ENCODE measurements at places on chromosomes 1 and 21.

GRCh38 chr1:228313536-228314277, 92.9 kb downstream of the TRIM11 start:
- DNase-seq = no peak

GRCh38 chr1:60894741-60895140, 187.6 kb upstream of the NFIA start:
- no peak for DNase-seq

- no peak for DNase-seq
Measured at GRCh38 chr21:39161064-39161463, 22.2 kb downstream of the PSMG1 start.

GRCh38 chr1:6465461-6466005, 440 bp downstream of the TNFRSF25 start:
- no peak for DNase-seq

DNA sequence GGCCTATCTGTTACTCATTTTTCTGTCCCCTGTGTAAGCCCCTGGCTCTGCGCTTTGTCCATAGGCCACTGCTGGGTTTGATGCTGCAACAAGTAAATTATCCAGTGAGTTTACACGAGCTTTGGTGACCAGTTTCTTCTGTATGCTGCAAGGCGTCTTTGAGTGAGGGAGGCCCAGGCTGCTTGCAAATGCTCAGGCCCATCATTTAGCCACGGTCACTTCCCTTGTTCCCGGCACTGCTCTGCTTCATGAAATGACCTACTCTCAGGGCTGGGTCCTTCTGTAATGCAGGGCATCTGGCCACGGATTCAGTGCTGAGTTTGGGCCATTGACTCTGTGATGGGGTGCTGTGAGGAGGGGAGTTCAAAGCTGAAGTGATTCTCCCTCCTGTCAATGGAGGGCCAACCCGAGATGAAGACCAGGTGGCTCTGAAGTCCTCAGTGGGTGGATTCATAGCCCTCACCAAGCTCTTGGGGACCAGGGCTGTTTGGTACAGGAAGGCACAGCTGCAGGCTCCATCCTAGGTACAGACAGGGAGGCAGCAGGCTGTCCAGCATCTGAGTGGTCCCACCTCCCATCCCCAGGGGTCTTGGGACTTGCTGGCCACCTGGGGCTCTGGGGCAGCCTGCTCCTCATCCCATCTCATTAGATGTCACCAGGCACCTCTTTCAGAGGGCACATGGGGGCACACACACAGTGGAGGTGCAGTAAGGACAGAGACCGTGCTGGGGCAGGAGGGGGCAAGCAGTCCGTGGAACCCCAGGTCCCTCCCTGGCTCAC, 21.7 kb downstream of the LHX4 start:
- no peak for DNase-seq

DNA sequence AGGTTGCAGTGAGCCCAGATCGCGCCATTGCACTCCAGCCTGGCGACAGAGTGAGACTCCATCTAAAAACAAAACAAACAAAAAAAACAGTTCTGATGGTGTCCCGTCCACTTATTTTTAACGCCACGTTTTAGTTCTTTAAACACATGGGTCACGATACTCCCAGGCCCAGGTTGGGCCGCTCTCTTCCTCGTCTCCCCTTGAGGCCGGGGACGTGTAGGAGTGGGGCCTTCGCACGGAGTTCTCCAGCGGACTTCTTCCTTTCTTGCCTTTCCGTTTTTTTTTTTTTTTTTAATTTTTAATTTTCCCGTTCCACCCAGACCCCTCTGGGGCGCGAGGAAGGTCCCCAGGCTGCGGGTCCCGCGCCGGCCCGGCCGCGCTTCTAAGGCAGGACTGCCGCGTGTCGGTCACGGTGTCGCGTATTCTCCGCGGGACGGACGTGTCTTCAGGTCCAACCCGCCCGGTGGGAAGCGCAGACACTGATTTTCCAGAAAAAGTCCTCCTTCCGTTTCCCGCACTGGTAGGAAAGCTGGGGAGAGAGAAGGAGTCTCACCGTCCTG, 47.5 kb upstream of the SLC19A1 start:
- no peak for DNase-seq

DNA sequence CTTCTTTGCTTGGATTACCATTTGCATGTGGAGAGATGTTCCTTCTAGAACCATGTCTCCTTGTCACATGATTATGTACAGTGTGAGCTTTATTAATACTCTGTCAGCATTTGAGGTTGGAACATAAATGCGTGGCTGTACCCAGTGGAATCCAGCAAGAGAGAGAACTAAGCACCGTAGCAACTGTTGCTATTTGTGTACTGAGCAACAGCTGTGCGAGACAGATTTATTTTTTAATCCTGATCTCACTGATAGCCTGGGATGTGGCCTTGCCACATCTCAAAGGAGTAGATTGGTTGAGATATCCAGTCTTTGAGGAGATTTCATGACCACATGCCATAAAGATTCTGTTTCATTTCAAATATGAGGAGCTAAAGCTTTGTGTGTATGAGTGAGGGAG, 43.4 kb downstream of the KIF1B start:
- DNase-seq = peak; percentile 94

DNA sequence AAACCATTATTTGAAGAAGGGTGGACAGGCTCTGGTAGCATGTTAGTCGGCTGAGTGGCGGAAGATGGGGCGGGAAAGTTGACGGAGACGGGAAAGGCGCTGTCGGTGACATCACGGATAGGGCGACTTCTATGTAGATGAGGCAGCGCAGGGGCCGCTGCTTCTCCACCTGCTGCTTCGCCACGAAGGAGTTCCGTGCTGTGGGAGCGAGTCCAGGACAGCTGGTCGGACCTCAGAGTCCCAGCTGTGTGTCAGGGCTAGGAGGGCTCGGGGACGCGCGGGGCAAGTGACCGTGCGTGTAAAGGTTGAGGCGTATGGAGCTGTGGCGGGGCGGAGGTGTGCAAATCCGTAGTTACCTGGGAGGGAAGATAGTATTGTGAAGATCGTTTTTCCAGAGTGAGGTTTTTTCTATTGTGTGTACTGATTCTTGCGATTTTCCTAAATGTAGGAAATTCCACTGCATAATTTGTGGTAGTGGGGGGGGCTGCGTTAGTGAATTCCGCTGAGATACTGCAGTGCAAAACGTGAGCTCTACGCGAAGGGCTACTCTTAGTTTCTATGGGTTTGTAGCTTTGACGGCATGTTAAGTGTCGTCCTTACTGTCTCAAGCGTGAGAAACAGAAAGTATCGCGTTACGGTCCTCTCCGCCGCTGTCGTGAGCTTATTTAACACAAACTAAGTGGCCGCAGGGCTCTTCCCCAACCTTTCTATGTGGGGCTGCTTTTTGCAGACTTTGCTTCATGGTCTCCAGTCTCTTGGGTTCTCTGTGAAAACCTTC, 111.2 kb upstream of the NBPF11 start:
- peak; percentile 47 for DNase-seq

DNA sequence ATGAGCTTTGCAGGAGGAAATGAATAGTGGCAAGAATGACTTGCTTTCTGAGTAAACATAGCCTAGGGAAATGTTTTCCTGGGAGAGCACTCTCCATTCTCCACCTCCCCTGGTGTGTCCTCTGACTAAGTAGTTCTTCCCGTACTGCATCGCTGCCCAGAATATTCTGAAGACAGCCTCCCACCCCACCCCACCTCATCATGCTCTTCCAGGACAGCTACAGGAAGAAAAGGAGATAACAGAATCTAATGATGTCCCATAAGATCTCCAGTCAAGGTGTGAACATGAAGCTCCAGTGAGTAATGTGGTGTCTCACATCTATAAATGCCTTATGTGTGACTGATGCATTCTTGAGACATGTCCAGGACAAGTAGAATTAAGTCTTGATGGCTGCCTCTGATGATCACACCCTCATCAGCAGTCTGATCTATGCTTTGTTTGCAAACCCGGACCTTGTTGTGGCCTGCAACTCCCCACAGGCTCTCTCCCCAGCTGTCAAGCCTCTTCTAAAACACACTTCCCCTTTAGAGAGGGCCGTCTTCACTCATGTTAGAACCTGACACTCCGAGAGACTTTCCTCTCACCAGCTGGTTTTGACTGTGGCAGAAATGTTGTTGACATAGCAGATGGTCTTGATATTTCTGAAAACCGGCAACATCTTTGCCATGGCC, 183.0 kb downstream of the CYYR1 start:
- peak; percentile 80 for DNase-seq

GRCh38 chr1:198932351-198932991, 293.6 kb downstream of the PTPRC start:
- no peak for DNase-seq

DNA sequence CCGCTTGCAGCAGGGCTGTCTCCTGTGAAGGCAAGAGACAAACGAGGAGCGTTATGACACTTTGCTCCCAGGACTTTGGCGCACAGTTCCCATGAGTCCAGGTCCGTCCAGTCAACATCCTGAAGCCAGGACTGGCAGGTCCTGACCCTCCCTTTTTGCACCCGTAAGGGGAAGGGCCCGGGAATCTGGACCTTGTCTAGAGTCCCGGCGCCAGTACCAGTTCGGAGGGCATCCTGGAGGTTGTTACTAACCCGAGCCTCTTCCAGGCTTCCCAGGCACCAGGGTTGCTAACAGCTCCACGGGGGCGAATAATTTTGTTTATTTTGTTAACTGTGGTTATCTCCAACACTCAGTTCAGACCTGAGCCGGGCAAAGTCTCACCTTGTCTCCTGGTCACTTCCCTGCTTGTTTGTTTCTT, 682 bp upstream of the RWDD3 start:
- DNase-seq = peak; percentile 11

- no peak for DNase-seq
Measured at GRCh38 chr1:28341591-28341990, 12.8 kb downstream of the MED18 start.

- no peak for DNase-seq
Measured at GRCh38 chr1:3190256-3191041, 121.4 kb downstream of the PRDM16 start.
